ENCODE measurements at places on chromosomes 5 and 9.

DNA sequence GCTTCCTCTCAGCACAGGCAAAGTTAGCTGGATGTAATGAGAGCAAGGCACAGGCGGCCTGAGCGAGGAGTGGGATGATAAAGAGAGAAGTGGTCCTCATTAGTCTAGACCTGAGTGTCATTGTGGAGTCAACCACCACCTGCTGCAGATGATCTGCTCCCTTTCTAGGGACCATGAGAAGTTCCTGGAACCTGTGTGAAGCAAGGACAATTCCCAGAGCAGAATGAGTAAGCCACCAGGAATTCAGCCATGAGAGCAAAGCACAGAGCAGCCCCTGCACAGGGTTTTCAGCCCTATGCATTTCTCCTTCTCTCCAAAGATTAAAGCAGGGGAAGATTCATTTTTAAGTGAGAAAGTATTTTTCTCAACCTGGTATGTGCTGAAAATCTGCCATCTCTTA is 146.8 kb upstream of the SPEF2 start:
- DNase-seq, result no peak

DNA sequence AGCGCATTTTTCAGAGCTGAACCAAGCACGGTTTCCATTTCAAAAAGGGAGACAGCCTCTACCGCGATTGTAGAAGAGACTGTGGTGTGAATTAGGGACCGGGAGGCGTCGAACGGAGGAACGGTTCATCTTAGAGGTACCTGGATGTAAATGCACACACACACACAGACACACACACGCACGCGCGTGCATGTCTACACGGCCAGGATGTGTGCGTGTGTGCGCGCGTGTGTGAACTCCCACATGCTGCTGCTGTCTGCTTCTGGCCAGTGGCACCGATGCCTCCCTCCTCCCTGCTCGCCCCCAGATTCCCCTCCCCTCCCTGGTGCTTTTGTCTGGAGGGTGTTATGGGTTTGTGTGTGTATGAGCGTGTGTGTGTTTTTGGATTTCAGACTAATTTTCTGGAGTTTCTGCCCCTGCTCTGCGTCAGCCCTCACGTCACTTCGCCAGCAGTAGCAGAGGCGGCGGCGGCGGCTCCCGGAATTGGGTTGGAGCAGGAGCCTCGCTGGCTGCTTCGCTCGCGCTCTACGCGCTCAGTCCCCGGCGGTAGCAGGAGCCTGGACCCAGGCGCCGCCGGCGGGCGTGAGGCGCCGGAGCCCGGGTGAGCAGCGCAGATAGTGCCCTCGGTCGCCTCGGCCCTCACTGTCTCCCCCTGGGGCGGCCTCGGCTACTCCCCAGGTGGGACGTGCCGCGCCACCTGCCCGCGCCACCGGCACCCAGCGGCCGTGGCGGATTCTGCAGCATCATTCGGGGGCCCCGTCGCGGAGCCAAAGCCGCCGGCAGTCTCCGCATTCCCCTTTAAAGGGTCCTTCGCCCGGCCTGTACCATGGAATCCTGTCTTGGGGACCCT is at the start of gene NTRK2:
Gene NTRK2 (plus strand): TSS at position 442 of the 850 bp plus-strand sequence. CDS start 1,020 bp downstream, outside the sequence.
- peak; percentile 88 for DNase-seq

- no peak for DNase-seq
These were observed 3.8 kb downstream of the SELENOP start for GRCh38 chr5:42807722-42808447.

DNA sequence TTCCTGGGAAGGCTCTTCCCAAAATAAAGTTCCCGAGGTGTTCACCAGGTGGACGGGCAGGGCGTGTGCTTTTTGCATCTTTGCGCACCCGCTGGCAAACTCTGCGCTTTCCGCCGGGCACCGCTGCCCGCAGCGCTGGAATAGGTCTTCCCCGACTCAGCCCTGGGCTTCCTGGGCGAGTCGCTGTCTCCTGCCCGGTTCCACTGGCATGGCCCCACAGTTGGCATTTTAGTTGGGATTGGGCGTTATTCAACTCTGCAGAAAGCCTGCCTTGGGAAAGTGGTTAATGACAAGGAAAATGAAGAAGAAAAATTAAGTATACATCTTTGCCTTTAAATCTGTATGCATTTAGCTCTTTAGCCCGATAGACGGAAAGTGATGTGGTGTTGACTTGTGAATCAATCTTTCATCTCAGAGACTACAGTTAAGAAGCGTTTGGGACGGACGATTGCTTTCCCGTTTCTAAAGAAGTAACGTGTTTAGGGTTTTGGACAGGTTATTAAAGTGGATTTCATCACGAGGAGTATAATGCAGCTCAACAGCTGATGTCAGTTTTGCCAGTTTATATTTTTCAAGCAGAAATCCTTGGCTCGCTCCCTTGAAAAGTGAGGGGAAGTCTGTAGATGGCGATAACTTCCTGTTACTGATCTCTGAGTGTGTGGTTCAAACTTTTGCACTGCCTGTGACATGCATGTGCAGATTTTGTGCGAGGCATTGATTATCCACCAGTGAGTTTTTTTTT is 946 bp downstream of the ADCY2 start:
- DNase-seq, result no peak

- no peak for DNase-seq
These were observed 194.0 kb upstream of the KLF4 start for GRCh38 chr9:107683566-107683965.

- no peak for DNase-seq
These were observed 2.7 kb downstream of the RPL37 start for GRCh38 chr5:40832345-40832744.

DNA sequence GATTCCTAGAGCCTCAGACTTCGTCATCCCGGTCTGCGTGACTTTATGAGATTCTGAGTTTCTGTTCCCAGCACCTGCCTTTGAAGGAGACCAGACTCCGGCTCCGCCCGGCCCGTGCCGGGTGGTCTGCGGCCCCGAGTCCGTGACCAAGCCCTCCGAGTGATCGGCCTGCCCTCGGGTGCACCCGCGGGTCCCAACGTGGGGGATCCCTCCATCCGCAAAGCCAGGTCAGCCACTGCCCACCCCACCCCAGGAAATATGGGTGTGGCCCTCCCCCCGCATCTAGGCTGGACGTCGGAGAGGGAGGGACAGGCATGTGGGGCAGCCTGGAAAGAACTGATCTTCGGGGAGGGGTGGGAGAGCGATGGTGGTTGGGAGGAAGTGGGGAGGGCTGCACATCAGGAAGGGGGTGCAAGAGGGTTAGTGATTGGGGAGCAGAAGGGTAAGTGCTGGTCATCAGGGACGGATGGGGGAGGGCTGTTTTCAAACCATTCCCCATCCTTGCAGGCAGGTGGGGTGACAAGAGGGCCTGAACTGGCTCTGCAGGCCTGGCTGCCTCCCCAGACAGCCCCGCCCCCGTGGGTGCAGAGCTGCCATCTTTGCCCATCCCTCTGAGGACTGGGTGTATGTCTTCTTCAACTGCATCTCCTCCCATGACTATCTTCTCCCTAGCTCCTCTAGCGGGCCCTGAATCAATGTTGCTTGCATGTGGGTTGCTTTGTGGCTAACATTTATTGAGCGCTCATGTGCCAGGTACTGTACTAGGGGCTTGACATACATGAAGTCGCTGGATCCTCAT is 747 bp downstream of the LRSAM1 start:
- peak; percentile 79 for DNase-seq

DNA sequence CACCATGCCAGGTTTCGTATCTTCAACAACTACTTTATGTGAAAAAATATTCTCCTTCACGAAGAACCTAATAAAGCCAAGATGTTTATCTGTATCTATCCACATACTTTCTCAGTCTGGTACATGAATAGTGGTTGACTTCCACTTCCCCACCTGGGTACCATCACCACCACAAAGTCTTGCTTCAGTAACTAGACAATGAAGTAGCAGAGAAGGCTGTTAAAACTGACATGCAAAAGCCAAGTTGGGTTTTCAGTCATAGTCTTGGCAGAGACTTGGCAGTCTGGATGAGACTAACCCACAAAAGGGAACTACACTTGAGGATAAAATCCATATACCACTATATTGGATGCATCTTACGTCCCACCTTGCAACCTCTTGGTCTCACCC is 5.0 kb downstream of the P4HA2 start:
- DNase-seq, result no peak

GRCh38 chr5:74360535-74361210 is 279.9 kb downstream of the ENC1 start:
- DNase-seq, result no peak

GRCh38 chr5:57658018-57658417 is 175.4 kb upstream of the ACTBL2 start:
- no peak for DNase-seq

DNA sequence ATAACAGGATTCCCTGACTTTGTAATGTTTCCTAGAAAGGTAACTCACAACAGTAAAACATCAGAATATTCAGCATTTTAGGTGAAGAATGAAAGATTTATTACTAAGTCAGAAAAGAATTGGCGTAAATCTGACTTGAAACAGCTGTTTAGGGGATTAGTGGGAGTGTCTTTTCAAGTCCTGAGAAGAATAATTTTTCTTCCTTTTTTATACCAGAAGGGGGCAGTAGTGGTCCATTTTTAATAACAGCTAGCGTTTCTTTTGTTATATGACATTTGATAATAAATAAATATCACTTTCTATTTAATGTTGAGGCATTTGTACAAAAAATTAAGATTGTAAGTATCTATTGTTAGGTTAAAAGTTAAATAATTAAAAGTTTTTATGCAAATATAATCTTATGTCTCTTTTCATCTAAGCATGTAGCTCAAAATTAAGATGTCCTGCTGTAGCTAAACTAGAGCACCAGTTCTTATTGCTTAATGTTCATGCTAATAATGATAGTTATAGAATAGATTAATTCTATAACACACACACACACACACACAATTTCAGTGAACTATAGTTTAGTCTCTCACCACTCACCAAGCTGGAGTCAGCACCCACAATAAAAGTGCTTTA is 258.7 kb upstream of the ARRDC3 start:
- no peak for DNase-seq

GRCh38 chr5:83718195-83718825 is 2.3 kb downstream of the HAPLN1 start:
- DNase-seq, result no peak

DNA sequence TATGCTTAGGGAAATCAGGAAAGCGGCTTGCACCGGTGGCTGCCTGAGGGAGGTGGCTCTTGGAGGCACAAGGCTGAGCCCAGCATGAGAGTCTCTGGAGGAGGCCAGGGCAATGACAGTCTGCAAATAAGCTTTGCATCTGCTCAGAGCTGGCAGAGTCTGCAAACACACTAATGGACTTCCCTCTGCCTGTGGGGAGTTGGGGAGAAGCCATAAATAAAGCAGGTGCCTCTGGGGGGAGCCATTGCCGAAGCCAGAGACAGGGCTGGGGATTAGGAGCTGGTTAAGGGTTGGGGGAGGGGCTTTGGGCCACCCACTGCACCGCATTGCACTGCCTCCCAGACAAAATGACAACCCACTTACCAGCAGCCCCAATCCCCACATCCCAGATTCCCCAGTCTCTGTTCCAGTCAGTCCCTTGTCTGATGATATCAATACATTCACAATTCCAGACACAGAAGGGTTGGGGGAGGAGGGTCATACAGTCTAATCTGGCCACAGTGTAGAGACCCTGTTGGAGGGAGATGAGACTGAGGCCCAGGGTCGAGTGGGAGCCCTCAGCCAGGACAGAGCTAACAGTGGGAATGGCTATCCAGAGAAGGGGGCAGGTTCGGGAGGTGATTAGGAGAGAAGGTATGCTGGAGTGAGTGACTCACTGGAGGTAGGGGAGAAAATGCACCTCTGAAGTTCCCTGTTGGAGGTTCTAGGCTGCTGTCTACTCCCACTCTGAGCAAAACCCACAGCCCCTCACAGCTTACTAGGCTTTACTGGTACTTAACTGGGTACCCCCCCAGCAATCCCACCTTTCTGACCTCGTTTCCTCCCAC is 53.7 kb downstream of the PAX5 start:
- DNase-seq, result no peak

DNA sequence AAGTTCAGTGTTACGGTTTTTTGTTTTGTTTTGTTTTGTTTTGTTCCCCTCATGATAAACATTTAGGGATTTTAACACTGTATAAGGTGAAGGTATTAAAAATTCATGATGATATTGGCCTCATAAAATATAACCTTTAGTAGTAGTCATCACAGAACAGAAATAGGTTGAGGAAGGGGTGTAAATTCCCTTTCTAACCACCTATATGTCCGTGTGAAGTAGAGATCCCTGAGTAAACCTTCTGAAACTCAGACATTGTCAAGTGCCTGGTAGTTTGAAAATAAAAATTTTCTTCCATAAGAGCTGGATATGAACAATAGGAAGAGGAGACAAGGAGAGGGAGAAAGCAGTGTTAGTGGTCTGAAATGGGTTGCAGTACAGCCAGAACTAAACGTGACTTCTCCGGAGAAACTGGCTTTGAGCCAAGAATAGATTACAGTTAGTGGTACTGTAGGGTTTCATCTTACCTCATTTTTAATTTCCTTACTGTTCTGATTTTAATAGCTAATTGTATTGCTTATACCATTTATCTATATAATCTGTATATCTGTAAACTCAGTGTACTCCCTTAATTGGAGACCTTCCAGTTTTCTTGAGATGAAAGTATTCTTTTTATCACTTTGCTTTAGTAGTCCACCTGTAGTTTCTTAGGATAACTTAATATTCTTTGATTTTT is 18.3 kb downstream of the UGCG start:
- no peak for DNase-seq

DNA sequence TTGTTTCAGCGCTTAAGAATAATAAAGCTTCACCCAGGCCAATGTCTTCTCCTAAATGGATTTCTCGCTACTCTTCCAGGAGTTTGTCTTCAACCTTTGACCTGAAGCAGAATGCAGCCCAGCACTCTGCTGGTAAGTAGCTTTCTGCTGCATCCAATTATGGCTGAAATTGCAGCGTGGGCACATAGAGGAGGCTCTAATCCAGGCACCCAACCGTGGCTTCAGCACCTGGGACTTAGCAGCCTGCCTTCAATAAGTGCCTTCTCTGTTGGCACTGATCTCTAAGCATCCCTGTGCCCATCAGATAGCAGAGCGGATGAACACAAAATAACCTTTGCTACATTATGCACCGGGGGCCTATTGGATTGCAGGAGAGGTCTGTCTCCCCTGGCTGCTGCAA is 105.2 kb downstream of the TRIM32 start:
- DNase-seq, result no peak

DNA sequence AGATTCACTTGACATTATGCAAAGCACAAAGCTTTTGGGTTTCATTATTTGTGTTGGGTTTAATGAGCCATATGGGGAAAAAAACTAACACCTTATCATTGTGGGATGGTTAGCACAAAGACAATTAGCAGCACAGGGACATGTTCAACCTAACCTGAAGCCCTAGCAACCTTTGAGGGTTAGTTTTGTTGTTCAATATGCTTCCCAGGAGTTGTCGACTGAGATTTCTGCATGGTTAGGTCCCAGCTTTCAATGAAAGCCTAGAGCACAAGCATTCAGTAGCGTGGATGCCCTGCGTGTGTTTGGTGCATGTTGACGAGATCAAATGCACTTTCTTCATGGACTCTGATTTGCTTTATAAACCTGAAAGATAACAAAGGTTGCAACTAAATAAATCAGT is 565.2 kb upstream of the TLE4 start:
- no peak for DNase-seq

GRCh38 chr9:26891726-26892125 is 876 bp downstream of the CAAP1 start:
- no peak for DNase-seq

GRCh38 chr9:94860678-94861588 is 134.4 kb downstream of the AOPEP start:
- DNase-seq, result peak; percentile 71
